ENCODE measurements at places on chromosomes 2 and 18.

DNA sequence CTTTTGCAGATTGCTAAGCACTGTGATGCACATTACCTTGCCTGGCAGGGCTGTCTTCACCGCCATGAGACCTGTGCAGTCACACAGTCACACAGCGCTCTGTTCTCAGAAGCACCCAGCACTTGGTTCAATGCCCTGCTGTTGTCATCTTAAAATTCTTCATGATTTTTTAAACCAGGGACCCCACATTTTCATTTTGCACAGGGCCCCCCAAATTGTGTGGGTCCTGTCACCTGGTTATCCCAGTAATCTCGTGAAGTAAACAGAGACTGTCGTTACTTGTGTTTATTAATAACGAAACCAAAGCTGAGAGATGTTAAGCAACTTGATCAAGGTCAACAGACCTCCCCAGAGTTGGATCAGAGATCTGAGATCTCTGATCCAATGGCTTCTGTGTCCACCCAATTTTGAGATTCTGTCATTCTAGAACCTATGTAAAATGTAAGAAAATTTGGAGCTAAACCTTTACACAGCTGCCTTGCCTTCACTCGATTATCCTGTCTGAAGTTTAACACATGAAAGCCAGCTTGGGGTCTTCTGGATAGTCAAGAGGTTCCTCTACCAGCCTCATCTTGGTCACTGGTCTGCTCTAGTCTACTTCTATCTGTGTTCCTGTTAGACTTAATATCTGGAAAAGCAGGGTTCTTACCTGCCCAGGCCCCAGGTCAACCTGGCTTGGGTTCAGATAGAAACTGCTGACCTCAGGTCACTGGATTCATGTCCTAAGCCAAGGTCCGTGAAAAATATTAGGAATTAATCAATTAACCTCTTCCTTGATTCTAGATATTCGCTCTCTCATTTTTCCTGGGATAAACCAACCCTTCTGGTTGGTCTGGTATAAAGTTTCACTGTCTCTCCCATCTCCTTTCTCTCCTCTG lies 13.7 kb upstream of the TTC39C start:
- DNase-seq = no peak

DNA sequence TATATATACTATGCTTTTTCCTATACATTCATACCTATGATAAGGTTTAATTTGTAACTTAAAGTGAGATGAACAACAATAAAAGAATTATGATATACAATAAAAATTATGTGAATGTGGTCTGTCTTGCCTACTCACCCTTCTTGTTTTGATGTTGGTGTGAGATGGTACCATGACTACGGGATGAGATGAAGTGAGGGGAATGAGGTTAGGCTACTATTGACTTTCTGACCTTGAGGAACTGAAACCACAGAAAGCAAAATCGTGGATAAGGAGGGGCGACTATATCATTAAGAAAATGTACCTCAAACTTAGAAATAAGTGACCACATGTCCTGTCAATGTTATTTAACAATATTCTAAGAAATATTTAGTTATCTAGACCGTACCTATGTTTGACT lies 103.9 kb upstream of the PPP1CB start:
- no peak for DNase-seq

- no peak for DNase-seq
Measured at GRCh38 chr18:26483633-26484032, 64.7 kb downstream of the KCTD1 start.

- DNase-seq = no peak
Measured at GRCh38 chr2:25960920-25961319, 21.4 kb downstream of the KIF3C start.

DNA sequence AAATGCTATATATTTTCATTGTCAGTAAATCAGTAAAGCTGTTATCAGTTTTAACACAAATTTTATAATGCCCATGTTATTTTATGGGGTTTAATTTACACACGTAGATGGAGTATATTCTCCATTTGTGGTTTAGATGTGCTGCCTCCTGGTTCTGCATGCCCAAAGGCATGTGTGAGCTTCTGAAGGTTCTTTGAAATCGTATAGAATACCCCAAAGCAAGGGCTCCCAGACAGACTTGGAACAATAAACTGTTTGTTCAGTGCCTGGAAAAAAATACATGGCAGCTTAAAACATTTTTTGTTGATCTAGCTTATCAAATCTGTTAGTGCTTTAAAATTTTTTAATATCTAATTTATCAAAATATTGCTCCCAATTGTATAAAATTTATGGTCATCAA lies 150.4 kb downstream of the GPD2 start:
- DNase-seq = no peak

- no peak for DNase-seq
Measured at GRCh38 chr18:8657873-8658470, 47.4 kb upstream of the MTCL1 start.

DNA sequence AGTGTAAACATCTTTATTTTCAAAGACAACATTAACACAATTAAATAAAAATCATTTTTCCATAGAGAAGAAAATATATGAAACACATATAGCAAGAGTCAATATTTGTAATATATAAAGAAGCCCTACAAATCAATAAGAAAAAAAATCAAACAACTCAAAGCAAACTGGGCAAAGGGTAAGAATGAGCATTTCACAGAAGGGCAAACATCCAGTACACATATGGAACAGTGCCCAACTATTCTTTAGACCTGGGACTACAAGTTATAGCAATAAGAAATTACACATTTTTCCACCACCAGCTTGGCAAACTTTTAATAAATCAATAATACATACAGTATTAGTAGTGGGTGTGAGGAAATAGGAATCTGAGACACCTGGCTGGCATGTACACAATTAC lies 324.1 kb downstream of the CYP26B1 start:
- no peak for DNase-seq

- DNase-seq = no peak
Measured at GRCh38 chr2:25230198-25230947, 62.0 kb upstream of the POMC start.

GRCh38 chr18:23903971-23904370 lies 110.6 kb upstream of the TTC39C start:
- no peak for DNase-seq

DNA sequence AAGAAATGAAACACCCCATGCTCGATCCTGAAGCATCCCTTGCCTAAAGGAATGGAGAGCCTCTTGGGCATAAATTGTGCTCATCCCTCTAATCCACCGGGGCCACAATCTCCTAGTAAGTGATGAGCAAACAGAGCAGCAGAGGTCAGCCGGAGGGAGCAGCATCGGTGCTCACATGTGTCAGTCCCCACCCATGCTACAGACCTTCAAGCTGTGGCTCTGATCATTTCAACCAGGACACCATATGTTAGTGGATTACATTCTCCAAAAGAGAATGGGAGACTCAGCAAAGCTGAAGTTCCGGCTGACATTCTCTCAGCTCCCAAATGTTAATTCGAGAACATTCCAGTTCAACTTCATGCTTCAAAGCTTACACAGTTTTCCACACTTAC lies 75.6 kb downstream of the AAK1 start:
- DNase-seq = no peak

All from erythroblast (primary cell).